Right atrium auricular region (tissue), 2 donors: ENCODE measurements at places on chromosomes 7 and 10. TPM values are rescaled to one million over a fixed set of nuclear protein-coding genes. Genes with fewer than 3 reads are reported as not detected.

GRCh38 chr7:151720280-151720679 is 156.6 kb downstream of the PRKAG2 start:
- no peak for DNase-seq

CDK14 gene
- 21.5 TPM for total RNA-seq

HABP2 gene
- total RNA-seq: not detected

BHLHA15 gene
- 0.83 TPM for total RNA-seq

DNA sequence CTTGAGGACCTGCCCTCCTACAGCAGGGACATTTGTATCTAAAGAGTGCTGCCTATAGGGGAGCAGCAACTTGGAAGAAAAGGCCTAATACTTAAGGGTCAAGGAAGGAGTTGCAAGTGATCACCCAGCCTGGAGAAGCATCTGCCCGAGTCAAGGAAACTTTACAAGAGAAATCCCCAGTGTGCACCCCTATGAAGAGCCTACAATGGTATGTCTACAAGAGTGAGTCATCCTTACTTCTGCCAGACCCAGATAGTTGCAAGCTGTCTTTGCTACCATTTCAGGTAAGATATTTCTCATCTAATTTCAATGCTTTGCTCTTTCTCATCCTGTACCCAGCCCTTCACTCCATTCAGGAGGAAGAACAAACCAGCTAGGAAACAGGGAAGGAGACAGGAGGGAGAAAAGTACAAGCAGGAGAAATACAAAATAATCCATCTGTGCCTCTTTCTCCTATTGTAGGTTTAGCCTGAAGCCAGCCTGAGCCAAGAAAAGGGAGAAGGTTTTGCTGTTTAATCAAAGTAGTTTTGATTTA is 34.4 kb upstream of the AGR3 start:
- no peak for DNase-seq

DNA sequence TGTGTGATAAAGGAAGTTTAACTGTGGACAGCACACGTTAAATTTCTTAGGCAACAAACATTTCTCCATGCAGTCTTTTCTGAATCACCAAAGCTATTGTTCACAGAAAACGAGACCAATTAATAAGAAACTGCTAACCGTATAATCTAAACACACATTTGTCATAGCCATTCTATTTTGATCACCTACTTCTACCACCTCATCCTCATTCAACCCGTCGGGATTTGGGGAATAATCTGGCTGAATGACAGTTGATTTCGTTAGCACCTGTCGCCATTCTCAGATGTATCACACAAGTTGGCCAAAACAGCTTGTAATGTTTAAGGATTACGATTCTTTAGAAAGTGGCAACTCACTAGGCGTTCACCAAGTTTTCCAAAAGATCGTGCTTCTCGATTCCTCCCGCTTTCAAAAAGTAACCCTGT is 1.2 kb downstream of the EZH2 start:
- DNase-seq: no peak

- DNase-seq: no peak
These were observed 135.9 kb downstream of the ADARB2 start for GRCh38 chr10:1601406-1601805.

SGCE gene
- total RNA-seq: 41.0 TPM

- DNase-seq: no peak
These were observed 353.2 kb downstream of the HGF start for GRCh38 chr7:81416659-81417058.
